ENCODE measurements at places on chromosomes 2 and 18. TPM values are rescaled to one million over a fixed set of nuclear protein-coding genes. Genes with fewer than 3 reads are reported as not detected.

GRCh38 chr2:158204741-158205165 is 103.1 kb downstream of the UPP2 start:
- DNase-seq, result no peak

DNA sequence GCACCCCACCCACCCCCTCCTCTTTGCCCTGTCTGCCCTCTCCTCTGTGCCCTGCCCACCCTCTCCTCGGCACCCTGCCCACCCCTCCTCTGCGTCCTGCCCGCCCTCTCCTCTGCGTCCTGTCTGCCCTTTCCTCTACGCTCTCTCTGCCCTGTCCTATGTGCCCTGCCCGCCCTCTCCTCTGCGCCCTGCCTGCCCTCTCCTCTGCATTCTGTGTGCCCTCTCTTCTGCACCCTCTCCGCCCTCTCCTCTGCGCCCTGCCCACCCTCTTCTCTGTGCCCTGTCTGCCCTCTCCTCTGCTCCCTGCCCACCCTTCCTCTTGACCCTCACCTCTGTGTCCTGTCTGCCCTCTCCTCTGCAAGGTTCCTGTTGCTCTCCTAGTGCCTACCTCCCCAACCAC is 233.6 kb downstream of the SMAD2 start:
- DNase-seq, result no peak

DNA sequence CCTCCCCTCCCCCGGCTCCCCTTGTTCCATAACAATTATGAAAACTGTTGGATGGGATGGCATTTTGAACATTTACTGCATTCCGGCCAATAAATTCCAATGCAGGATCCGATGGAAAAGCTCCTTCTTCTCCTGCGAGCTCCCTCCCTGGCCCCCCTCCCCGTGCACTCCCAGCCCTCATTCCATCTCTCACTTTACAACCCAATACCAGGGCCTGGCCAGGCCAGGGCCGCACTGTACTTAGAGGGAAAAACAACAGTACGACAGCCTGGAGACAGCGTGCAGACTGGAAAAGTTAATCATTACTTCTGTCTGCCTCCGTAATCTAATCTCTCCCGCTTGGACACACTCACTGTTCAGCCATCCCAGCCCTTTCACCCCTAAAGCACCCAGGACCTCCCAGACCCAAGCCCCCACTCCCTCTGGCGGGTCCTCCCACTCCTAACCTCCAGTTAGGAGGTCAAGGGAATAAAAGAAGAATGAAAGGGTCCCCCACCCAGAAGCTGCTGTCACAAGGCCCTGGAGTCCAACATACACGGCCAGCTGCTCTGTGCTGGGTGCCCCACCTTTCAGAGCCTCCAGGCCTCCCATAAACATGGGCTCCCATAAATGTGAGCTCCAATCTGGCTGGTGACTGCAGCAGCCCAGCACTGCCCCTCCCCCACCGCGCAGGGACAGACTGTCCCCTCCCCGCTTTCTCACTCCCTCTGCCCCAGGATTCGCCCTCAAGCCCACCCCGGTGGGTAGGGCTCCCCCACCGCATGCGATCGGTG is 20.6 kb downstream of the SMAD7 start:
- no peak for DNase-seq

DNA sequence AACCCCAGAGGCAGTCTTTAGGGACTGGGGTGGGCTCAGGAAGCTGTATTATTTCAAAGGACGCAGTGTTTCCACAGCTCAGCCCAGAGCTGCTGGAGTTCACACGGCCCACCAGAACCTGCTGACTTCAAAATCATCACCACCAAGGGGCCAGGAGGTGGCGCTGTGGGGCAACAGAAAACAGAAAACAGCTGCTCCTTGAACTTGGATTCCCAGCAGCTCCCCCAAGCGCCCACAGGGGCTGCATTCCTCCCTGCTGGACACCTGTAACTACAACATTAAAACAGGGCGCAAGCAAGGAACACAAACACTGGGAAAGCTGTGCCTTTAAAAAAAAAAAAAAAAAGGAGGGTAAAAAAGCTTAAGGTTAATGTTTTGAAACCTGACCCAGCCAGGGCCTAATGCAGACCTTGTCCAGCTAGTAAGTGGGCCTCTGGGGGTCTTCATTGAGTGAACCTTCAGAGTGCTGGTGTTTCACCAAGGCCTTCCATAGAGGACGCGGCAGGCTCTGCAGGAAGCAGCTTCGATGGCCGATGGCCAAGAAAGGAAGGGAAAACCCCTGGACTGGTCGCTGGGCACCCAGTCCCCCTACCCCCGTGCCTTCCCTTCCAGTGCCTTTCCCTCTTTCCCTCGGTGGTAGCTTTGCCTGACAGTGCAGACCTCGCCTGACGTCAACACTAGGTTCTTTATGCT is 25.9 kb downstream of the MLPH start:
- DNase-seq, result peak; percentile 88

DNA sequence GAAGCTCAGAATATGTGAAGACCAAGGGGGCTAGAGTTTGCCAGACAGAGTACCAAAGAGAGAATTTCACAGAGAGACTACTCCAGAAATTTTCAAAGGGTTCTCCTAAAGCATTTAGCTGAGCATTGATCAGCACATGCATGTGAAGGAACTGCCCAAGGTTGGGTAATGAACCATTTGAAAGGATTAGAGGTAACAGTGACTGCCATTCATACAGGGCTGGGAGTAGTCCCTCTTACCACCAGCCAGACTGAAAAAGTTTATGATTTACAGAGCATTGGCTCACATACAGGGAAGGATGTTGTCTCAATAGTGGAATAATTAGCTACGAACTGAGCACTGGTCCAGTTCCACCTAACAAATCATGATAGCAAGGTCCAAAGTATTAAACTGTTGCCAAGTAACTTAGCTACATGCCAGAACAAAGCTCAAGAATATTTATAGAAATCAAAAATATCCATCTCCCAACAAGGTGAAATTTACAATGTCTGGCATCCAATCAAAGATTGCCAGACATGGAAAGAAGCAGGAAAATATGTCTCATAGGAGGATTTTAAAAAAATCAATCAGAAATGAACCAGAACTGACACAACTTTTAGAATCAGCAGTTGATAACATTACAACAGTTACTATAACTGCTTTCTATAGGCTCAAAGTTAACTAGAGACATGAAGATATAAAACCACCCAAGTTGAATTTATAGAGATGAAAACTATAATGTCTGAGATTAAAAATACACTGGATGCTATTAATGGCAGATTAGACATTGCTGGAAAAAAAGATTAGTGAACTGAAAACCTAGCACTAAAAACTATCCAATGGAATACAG is 25.7 kb upstream of the RNF103 start:
- DNase-seq, result no peak

DNA sequence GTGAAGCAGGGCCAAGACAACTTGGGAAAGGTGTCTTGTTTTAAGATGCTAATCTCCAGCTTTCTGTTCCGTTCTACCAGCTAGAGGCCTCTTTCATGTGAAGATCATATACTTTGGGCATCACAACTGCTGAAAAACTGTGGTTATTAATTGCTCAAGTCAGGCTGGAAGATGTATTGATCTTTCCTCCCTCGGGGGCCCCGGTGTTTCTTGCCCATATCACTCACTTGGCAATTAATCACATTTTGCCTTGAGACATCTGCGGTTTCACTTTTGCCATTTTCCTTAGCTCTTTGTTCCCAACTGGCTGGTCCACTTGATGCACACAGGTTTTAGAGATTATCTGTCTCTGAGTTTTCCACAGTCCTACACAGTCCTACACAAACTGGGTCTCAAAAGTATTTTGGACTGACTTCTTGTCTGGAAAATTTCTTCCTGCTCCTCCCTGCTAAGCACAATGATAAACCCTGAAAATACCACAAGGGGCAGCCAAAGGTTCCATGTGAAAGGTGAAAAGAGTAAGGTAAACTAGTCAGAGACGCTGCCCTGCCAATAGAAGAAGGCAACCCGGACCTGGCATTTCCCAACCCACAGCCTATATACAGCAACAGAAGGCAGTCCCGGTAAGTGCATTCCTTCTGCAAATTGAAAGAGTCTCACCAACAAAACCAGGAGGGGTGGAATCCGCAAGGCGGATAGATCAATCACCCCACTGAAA is 181.0 kb downstream of the AFF3 start:
- DNase-seq, result no peak

GRCh38 chr2:53467467-53468180 is 300.0 kb upstream of the CHAC2 start:
- DNase-seq, result no peak

GRCh38 chr2:237791977-237792727 is 6.4 kb upstream of the RBM44 start:
- no peak for DNase-seq

- no peak for DNase-seq
Measured at GRCh38 chr2:25400576-25401216, 59.0 kb upstream of the DNMT3A start.

GRCh38 chr2:215677481-215677880 is 241.6 kb upstream of the FN1 start:
- no peak for DNase-seq

DNA sequence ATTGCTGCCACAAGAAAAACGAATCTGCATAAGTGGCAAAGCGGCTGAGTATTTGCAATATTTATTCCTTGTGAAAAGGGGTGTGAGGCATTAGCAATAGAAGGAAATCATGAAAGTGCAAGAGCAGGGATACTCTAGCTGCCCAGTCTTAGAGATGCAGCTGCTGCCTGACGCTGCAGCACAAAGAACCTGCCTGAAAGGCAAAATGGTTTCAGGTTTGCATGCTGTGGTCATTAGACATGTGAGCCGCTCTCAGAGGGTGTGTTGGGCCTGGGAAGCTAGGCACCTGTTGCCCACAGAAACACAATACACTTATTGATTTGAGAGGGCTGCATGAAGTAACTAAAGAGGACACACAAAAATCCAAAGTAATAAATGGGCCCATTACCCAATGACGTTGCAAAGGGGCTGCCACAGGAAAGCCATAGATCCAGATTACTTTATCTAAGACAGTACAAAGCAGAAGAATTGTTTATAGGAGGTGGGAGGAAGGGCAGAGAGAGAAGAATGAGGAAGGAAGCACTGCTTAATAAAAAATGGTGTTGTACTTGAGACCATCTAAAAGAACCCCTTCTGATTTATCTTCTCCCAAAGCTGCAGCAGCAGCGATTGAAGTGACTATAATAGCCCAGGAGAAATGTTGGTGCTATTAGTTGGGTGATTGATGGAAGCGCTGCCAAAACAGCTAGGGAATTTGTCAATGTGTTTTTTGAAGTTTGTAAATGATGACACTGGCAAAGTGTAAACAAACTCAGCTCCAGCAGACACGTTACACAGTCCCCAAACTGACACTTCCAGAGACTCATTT is 492.4 kb upstream of the ACVR2A start:
- peak; percentile 37 for DNase-seq

DNA sequence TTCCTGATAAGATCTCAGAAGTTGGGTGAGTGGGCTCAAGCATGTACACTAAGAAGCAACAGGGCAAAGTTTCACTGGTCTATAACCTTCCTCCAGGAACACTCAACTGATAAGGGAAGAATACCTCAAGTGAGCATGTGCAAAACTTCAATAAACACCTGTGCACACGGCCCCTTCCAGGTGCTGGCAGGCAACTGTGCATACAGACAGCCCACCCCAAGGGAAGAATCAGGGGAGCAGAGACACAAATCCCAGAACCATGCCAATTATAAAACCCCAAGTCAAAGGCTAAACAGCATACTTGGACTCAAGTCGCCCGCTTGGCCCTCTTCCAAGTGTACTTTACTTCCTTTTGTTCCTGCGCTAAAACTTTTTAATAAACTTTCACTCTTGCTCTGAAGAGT is 85.9 kb upstream of the RTN4 start:
- no peak for DNase-seq

GRCh38 chr2:96763511-96764252 is 3.0 kb downstream of the CNNM4 start:
- no peak for DNase-seq

GRCh38 chr2:3223080-3223923 is 154.3 kb downstream of the EIPR1 start:
- no peak for DNase-seq

DNA sequence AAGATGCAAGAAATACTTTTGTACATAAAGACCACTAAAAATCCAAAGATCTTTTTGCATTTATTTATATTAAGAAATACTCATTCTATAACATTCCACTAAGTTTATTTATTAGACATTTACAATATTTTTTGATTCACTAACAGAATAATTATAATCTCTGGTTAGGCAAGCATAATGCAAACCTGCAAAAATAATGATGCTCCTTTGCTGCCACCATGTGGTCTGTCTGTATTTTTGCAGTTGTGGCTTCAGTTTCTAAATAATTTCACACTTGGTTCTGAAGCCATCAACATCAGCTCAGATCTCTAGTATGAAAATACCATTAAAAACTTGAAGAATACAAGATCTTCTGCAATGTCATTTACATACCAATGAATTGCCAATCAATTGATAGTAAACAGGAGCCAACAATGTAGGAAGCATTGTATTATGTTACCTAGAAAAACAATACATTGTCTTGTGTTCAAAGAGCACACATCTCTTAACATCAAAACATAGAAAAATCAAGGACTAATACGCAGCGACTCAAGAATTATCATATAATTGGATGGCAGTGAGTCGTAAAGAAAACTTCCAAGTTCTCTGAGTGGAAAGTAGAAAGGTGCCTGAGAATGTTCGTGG is 28.8 kb upstream of the WDR75 start:
- DNase-seq, result peak; percentile 82

Gene OTX1
- polyA plus RNA-seq, result not detected

Gene CYB5A
- 33.1 TPM for polyA plus RNA-seq

Gene SERTAD2
- 22.7 TPM for polyA plus RNA-seq

Gene HMSD
- 0.69 TPM for polyA plus RNA-seq

Gene MDH1B
- 0.40 TPM for polyA plus RNA-seq

Gene FLACC1
- polyA plus RNA-seq, result 0.99 TPM

Gene KATNAL2
- 8.5 TPM for polyA plus RNA-seq

Gene LANCL1
- polyA plus RNA-seq, result 57.8 TPM

Gene PCGF1
- 16.0 TPM for polyA plus RNA-seq

Gene C2orf66
- 0.27 TPM for polyA plus RNA-seq

Gene CCDC74A
- 1.7 TPM for polyA plus RNA-seq

Gene CELF4
- 1.2 TPM for polyA plus RNA-seq

All from muscle of back (tissue), 13 donors.